ENCODE measurements at places on chromosomes 16 and 17. TPM values are rescaled to one million over a fixed set of nuclear protein-coding genes. Genes with fewer than 3 reads are reported as not detected.

DNA sequence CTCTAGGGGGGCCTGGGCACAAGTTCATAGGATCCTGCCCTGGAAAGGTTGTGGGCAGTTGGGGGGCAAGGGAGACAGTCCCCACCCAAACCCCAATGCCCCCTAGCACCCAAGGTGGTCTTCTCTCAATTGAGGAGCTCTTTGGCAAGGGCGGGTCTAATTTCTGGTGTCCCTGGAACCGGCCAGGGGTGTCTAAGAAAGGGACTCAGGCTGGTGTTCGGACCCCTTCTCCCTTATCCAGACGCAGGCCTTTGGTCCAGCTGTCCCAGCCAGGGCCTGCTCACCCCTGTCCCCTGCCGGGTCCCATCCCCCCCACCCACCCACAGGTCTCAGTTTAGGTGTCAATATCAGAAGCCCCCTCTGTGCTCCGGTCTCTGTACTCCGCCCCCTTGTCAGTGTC is 860 bp upstream of the ARHGDIG start:
- H3K4me1 ChIP-seq, result no peaks in the 10 kb centered on the region
- DNase-seq, result no peak
- H3K27ac ChIP-seq, result no peak overlapping the region
- H3K4me3 ChIP-seq, result no peak overlapping the region
- no peaks in the 10 kb centered on the region for H3K36me3 ChIP-seq
- no peaks in the 10 kb centered on the region for H3K27me3 ChIP-seq

Gene SLC22A31
- total RNA-seq, result not detected

DNA sequence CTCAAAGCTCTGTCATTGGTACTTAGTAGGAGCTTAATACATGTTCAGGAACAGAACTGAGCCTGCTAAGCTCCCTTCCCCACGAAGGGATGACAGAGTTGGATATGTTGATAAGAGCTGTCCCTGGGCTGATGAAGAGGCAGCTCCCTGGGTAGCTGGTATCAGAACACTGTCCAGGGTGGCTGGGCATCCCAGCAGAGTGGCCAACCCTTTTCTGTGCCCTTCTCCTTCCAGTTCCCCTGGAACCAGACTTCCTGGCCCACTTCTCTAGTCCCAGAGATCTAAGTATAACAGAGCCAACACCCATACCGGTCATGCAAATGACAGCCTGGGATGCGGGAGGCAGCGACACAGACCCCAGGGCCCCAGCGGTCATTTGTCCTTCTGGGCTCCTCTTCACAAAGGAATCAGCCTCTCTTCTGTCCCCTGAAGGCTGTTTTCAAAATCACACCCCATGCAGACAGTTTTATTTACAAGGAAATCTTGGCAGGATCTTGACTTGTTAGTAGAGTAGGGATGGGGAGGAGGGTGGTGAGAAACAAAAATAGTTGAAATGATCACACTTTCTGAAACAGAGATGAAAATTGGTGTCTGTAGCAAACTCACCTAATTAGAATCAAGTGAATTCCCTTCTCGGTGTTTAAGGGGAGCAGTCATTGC is 1.4 kb upstream of the RHBDL3 start:
- DNase-seq, result no peak
- no peaks in the 10 kb centered on the region for H3K4me1 ChIP-seq
- peak overlapping the region; percentile 46 for H3K27ac ChIP-seq
- no peaks in the 10 kb centered on the region for H3K36me3 ChIP-seq
- no peaks in the 10 kb centered on the region for H3K27me3 ChIP-seq
- H3K4me3 ChIP-seq, result no peak overlapping the region

GRCh38 chr16:78925083-78925767 is 675.3 kb downstream of the MAF start:
- H3K4me1 ChIP-seq, result no peaks in the 10 kb centered on the region
- no peak overlapping the region for H3K27ac ChIP-seq
- no peak for DNase-seq
- H3K27me3 ChIP-seq, result no peaks in the 10 kb centered on the region
- no peak overlapping the region for H3K4me3 ChIP-seq
- no peaks in the 10 kb centered on the region for H3K36me3 ChIP-seq

DNA sequence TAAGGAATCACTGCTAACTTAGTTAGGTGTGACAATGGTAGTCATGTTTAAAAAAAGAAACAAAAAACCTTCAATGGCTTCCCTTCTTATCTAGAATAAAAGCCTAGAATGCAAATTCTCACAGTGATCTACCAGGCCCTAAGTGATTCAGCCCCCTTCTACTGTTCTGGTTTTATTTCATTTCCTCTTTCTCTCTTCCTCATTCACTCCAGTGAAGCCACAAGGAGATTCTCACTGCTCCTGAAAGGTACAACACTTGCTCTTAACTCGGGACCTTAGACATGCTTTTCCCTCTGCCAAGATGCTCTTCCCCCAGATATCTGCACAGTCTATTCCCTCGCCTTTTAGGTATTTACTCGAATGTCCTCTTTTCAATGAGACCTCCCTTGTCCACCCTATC is 3.7 kb downstream of the PIGS start:
- H3K4me1 ChIP-seq, result no peaks in the 10 kb centered on the region
- no peak for DNase-seq
- no peak overlapping the region for H3K4me3 ChIP-seq
- no peaks in the 10 kb centered on the region for H3K27me3 ChIP-seq
- peaks cover 13% of the 10 kb centered on the region for H3K36me3 ChIP-seq
- H3K27ac ChIP-seq, result no peak overlapping the region

Gene SLC9A5
- total RNA-seq, result 2.4 TPM

DNA sequence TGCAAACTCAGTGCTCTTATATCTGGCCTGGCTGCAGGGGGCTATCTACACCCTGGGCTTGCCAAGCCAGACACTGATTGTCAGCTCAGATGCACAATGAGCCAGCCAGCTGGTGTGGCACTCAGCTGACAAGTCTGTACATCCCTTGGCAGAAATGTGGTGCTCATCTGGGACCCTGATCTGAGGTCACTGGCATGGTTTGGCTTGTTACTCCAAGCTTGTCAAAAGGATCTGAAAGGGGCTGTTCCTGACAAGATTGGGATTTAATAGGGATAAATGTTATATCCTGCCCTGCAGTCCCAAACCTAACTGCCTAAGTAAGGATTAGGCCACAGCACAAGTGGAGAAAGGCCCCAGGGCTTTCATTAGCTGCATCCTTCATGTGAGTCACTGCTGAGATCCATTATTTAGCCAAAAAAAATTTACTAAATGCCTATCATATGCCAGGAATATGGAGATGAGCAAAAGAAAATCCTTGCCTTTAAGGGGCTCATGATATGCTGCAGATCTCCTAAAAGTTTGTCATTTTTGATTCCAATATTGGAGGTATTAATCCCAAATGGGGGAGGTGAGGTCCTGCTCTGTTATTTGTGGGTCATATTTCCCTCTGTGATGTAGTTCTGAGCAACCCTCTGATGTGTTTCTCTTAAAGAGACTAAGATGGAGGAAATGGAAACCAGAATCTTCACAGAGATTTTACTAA is 6.3 kb downstream of the SLC6A2 start:
- H3K36me3 ChIP-seq, result no peaks in the 10 kb centered on the region
- H3K4me3 ChIP-seq, result no peak overlapping the region
- H3K4me1 ChIP-seq, result peaks cover 8% of the 10 kb centered on the region
- H3K27me3 ChIP-seq, result no peaks in the 10 kb centered on the region
- DNase-seq, result no peak

Gene NRN1L
- not detected for total RNA-seq

GRCh38 chr17:81440511-81441244 is 45.4 kb downstream of the BAHCC1 start:
- H3K4me1 ChIP-seq, result no peaks in the 10 kb centered on the region
- no peak overlapping the region for H3K4me3 ChIP-seq
- H3K27me3 ChIP-seq, result no peaks in the 10 kb centered on the region

DNA sequence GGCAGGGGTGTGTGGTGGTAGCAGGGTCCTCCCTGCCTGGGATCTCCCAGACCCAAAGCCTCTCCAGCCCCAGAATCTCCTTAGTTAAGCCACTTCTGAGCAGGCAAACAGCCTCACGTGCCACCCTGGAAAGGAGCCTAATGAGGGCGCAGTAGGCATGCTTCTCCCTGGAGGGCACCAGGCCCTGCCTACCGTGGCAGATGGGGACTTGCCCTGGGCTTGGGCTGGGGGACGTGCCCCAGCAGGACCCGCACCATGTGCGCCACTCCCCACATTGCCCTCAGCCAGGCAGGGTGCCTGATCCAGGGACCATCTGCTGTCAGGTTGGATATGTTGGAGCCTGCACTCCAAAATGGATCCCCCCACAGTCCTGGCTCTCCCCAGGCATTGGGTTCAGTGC is 14.2 kb downstream of the FAM83G start:
- no peak overlapping the region for H3K27ac ChIP-seq
- H3K4me3 ChIP-seq, result no peak overlapping the region
- no peaks in the 10 kb centered on the region for H3K27me3 ChIP-seq
- DNase-seq, result no peak
- H3K36me3 ChIP-seq, result no peaks in the 10 kb centered on the region
- H3K4me1 ChIP-seq, result no peaks in the 10 kb centered on the region

GRCh38 chr16:3459401-3460090 is 16.1 kb downstream of the NAA60 start:
- H3K4me3 ChIP-seq, result no peak overlapping the region
- H3K27ac ChIP-seq, result peak overlapping the region; percentile 99
- no peaks in the 10 kb centered on the region for H3K4me1 ChIP-seq
- H3K36me3 ChIP-seq, result no peaks in the 10 kb centered on the region
- no peak for DNase-seq
- no peaks in the 10 kb centered on the region for H3K27me3 ChIP-seq

GRCh38 chr17:69048634-69049033 is 12.1 kb downstream of the ABCA9 start:
- H3K27ac ChIP-seq, result peak overlapping the region; percentile 79
- peaks cover 9% of the 10 kb centered on the region for H3K4me1 ChIP-seq
- peaks cover 10% of the 10 kb centered on the region for H3K36me3 ChIP-seq
- no peak overlapping the region for H3K4me3 ChIP-seq
- no peak for DNase-seq

GRCh38 chr16:49020436-49020835 is 261.2 kb downstream of the CBLN1 start:
- H3K4me3 ChIP-seq, result no peak overlapping the region
- no peak for DNase-seq
- H3K27ac ChIP-seq, result no peak overlapping the region

DNA sequence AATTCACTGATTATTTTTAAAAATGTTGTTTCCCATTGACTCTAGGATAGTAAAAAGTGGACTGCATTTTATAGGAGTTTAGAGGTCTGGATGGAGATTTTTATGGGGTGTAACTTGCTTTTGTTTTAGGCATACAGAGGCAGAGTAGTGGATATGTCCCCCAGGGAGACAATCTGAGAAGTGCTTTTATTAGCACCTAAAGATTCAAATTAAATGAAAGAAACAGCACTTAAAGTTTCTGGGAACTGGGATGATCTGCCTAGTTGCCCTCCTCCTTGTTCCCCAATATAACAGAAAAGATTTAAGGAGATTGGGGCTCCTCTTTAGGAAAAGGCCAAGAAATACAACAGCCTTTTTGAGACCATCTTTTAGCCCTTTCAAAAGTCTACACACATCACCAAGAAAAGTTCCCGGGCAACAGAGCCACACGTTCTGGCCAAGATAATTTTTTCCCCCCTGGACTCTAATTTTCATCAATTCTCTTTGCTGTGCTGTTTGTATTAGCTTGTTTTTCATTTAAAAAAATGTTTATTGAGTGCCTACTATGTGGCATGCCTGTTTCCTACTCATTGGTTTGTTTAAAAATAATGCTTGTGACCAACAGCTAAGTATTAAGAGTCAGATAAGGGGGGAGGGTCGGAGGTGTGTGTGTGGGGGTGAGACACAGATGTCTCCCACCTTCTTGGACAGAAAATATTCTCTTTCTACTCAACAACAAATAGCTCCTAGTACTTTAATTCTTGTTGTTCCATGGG is 2.5 kb upstream of the IGF2BP1 start:
- DNase-seq, result peak; percentile 7
- H3K27me3 ChIP-seq, result peaks cover 82% of the 10 kb centered on the region
- H3K27ac ChIP-seq, result no peak overlapping the region
- H3K4me3 ChIP-seq, result no peak overlapping the region
- peaks cover 33% of the 10 kb centered on the region for H3K4me1 ChIP-seq
- H3K36me3 ChIP-seq, result no peaks in the 10 kb centered on the region

Gene TIGD7
- total RNA-seq, result 5.4 TPM

GRCh38 chr17:31580706-31581490 is 189.4 kb downstream of the RAB11FIP4 start:
- no peaks in the 10 kb centered on the region for H3K4me1 ChIP-seq
- no peaks in the 10 kb centered on the region for H3K27me3 ChIP-seq
- no peak overlapping the region for H3K4me3 ChIP-seq
- no peaks in the 10 kb centered on the region for H3K36me3 ChIP-seq

DNA sequence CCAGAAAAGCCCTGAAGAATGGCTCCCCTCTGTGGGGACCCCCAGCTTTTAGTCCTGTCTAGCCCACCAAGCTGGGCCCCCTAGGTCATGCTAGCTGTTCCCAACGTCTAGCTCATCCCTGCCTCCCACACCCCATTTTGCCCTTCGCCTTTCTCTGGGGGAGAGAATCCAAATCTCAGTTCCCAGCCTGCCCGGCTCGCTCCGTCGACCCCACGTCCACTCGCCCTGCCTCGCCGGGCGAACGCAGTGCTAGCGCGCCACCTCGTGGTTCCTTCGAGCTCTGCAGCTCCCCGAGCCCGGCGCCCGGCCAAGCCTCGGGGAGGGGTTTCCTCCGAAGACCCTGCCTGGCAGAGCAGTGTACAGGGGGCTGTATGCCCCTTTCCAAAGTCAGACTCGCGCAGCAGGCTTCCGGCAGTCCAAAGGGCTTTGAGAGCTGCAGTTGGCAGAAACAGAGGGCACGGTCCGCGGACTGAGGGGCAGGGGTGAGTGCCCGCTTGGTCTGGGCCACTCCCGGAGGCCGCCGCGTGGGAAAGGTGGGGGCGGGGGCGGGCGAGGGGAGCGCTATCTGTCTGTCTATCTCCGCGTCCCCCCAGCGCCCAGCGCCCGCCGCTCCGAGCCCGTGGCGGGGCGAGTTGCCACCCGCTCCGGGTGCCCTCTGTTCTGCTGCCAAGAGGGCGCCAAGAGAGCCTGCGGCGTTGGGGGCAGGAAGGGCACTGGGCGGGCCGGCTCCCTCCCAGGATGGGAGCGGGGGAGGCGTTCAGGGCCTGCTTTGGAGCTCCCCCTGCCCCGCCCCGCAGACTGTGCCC is 1.7 kb upstream of the DLX3 start:
- peaks cover 9% of the 10 kb centered on the region for H3K27me3 ChIP-seq
- no peaks in the 10 kb centered on the region for H3K36me3 ChIP-seq
- peak overlapping the region; percentile 23 for H3K4me3 ChIP-seq
- H3K27ac ChIP-seq, result no peak overlapping the region

GRCh38 chr16:75267631-75268264 is 16.3 kb upstream of the BCAR1 start:
- no peak overlapping the region for H3K4me3 ChIP-seq
- H3K27me3 ChIP-seq, result no peaks in the 10 kb centered on the region
- no peaks in the 10 kb centered on the region for H3K4me1 ChIP-seq
- H3K36me3 ChIP-seq, result no peaks in the 10 kb centered on the region
- peak overlapping the region; percentile 98 for H3K27ac ChIP-seq
